Midbrain (tissue), 1 donor: ENCODE measurements at places on chromosomes 5 and 9.
A peak's percentile ranks its signal among the peaks of the same experiment; 100 is the strongest.

GRCh38 chr9:134318941-134319305 lies 7.3 kb upstream of the RXRA start:
- no peak for DNase-seq

DNA sequence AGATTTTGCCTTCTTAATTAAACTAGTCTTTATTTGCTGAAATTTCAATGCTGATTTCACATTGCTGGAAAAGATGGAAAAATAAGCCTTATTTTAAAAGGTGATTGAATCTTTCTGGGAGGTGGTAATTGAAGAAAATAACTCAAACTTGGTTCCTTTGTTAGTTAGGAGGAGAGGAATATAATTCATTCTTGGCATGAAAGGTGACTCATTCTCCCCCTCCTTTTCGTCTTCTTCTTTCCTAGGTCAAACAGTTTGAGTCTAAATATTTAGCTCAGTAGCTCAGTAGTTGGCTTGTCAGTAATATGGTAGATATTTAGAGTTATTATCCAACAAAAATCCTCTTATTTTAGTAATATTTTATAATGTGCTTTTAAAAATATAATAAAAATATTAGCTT lies 353.9 kb upstream of the MEF2C start:
- no peak for DNase-seq

GRCh38 chr5:74034733-74035132 lies 408.7 kb downstream of the ARHGEF28 start:
- no peak for DNase-seq

DNA sequence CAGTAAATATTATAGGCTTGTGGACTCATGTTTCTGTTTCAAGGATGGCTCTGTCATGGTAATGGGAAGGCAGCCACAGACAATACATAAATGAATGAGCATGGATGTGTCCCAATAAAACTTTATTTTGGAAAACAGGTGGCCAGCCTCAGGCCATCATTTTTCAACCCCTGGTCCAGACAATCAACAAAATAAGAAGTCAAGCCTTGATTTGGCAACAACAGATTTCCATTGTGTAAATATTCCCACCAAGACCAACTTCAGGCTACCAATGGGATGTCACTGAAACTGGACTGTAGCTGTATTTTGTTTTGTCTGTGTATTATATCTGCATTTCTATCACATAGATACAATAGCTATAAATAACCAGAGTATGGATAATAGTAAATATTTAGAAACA lies 20.7 kb upstream of the RLN1 start:
- no peak for DNase-seq

GRCh38 chr9:70479880-70480291 lies 65.4 kb upstream of the KLF9 start:
- DNase-seq, result no peak

DNA sequence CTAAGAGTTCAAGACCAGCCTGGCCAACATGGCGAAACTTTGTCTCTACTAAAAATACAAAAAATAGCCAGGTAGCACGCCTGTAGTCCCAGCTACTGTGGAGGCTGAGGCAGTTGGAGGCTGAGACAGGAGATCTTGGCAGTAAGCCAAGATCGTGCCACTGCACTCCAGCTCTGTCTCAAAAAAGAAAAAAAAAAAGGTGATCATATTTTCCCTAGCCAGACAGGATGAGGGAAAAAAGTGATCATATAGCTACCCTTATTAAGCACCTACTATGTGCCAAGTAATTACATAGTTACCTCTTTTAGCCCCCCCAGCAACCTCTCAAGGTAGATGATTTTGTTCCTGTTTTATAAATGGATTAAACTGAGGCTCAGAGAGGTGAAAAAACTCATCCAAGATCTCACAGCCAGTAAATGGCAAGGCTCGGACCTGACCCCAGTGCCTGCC lies 18.1 kb upstream of the RPL26L1 start:
- DNase-seq, result no peak

- DNase-seq, result no peak
Observed at GRCh38 chr9:89919171-89919681, 314.4 kb downstream of the GADD45G start.

DNA sequence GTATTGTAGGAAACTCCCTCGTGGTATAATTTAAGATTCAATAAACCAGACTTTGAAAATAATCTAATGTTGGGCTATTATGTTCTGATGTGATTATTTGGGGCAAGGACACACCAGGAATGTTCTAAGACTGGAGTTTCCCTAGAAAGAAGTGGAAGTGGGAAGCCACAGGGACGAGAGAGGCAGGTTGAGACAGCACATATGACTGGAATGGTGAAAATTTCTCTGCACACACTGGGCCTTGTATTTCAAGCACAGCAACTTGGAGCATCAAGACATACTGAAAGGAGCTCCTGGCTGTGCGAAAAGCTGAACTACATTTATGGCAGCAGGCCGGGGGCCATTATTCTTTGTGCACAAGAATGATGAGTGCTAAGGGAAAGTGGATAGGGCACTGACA lies 98.2 kb downstream of the CETN3 start:
- no peak for DNase-seq

GRCh38 chr5:91359962-91360609 lies 23.0 kb downstream of the ARRDC3 start:
- no peak for DNase-seq

DNA sequence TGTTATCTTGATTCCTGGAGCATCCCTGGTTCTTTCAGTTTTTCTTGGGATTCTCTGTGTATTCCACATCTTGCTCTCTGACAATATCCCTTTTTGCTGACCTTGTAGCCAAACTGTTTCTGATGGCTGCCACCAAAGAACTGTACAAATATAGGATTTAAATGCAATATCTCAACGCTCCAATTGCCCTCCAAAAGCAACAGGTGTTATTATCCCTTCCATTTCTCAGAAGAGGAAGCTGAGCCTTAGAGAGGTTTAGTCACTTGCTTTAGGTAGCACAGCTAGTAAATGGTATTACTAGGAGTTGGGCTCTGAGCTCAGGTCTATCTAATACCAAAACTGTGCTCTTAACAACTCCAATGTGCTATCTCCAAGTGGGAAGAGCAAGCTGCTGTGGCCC lies 24.2 kb upstream of the HAND1 start:
- no peak for DNase-seq

- DNase-seq, result no peak
Observed at GRCh38 chr5:1568201-1568979, 44.6 kb upstream of the LPCAT1 start.

DNA sequence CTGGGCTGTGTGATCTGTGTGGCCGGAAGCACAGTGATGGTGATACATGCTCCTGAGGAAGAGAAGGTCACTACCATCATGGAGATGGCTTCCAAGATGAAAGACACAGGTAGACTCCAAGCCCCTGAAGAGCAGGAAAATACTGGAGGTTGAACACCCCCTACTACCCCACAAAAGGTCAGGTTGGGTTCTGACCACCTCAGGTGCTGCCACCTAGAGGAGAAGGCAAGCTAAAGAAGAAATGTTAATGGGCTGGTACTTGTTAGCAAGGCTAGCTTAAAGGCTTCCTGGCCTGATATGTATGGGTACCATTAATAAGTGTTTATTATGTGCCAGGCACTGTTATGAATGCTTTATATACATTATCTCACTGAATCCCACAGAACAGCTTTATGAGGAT lies 11.7 kb downstream of the NIPAL4 start:
- no peak for DNase-seq

DNA sequence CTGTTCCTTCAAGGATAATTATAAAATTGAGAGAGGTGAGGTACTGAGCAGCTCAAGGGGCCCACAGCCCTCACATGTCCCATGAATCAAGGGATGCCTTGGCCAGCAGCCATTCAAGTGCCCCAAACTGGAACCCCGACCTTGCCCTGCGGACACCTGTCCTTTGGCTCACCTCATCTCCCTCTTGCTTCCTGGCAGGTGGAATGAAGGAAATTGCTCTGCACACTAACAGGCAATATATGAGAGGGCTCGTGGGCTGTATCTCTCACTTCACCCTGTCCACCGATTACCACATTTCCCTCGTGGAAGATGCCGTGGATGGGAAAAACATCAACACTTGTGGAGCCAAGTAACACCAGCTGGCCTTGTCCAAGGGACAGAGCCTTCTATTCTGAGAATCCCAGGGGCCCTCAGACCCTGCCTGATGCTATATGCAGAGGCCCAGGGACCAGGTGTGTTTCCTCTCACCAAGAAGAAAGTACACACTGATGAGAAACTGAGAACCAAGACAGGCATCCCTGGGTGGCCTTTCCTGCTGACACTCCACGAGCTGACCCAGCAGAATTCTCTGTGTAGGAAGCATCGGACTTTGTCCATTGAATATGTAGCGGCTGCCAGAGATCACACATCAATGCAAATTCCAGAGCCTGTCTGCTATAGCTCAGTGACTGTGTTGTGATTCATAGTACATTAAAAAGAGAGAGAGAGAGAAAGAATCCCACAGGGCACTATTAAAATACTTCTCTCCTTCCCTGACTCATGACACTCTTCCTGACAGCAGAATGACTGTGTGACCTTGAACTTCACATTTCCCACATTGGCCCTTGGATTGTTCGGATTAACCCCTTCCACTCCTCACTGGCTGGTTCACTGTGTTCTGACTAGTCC lies 92.6 kb downstream of the LIFR start:
- DNase-seq, result no peak

DNA sequence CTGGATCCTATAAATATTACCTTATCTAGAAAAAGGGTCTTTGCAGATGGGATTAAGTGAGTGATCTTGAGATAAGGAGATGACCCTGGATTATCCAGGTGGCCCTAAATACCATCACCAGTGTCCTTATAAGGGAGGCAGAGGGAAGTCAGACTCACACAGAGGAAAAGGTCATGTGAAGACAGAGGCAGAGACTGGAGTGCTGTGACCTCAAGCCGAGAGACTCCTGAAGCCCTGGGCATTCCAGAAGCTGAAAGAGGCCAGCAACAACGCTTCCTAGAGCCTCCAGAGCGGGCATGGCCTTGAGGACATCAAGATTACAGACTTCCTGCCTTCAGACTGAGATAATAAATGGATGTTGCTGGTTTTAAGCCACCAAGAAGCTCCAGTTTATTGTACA lies 118.8 kb downstream of the ATPSCKMT start:
- DNase-seq, result no peak

GRCh38 chr9:72465593-72465984 lies 55.8 kb upstream of the TMC1 start:
- DNase-seq, result no peak

GRCh38 chr5:126452477-126452876 lies 29.3 kb downstream of the GRAMD2B start:
- no peak for DNase-seq

DNA sequence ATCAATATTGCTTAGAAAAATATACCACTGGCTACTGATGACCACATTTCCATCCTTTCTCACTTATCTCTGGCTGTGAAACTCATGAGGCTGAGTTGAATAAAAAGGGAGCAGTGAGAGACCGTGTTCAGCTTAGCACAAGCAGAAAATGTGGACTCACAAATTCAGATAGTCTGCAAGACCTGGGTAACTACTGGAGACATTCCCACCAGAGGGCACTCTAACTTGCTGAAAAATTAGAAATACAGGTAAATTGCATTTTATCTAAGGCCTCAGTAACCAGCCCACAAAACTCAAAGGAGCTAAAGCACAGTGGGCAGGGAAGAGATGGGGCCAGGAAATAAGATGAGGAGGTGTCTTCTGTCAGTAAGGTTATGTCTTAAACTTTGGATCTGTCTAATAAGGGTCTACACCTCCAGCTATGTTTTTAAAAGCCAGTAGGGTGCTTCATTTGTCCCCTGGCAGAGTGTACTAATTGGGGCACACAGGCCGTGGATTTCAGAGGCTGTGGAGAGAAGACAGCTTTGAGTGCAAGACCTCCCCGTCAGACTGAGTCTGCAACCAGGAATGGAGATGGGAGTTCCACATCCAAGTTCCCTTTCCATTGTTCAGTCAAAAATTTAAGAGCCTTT lies 8.7 kb upstream of the NDUFB6 start:
- DNase-seq, result peak; percentile 54

DNA sequence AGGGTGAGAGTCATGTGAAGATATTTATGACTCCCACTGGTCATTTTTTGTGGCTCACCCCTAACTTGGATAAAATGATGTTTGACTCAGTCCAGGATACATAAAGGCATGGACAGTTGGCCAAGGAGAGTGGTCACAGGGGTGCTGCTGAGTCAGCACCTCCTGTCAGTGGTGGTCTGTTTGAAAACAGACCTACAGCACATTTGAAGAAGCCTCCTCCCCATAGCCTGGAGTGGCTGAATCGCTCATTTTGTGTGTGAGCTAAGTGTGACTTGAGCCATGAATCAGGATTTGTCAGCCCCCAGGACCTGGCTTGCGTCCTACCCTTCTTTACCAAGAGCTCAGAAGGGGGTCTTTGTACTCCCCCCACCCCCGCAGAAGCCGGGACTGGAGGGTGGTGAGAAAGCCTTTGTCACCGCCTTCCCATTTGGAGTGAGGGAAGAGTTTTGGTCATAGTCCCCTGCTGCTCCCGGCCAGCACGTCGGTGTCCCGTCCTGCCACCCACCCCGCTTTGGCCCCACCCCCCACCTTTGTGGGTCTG lies 35.6 kb downstream of the TRIO start:
- DNase-seq, result no peak

DNA sequence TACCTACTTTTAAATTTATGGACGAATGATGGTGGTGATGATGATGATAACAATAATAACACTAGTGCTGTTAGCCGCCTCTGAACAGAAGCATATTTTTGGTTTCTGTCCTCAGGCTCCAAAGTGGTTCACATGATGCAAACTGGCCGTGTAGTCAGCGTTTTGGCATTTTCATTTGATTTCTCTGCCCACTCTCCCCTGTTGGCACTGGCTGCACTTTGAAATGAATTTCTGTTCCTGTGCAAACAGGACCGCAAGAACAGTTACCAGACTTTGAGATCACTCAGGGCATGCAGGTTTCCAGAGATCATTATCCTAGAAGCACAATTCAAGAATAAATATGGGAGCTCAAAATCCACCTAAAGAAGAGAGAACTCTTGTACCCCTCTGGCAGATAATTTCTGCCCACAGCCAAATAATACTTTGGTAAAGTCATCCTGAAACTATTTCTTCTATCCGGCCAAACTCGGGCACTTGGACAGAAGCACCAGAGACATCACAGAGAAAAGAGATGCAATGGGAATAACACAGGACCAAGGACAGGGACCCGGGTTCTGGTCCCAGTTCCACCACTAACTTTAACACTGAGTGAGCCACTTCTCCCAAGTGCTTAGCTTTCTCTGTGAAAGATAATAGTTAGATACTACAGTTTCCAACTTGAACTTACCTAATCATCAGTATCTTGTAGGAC lies 201.7 kb upstream of the PTGER4 start:
- DNase-seq, result no peak

DNA sequence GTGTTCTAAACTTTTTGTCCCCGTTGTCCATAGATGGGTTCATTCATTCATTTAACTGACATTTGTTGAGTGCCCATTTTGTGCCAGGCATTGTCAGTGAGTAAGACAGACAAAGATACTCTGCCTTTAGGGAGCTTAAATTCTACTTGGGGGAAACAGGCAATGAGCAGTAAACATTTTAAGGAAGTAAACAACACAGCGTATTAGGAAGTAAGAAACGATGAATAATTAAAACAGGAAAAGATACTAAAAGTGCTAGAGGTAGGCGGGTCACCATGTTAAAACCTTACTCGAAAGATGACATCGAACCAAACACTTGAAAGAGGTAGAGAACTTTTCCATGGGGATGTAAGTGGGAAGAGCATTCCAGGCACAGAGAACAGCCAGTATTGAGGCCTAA lies 5.5 kb upstream of the MAML1 start:
- DNase-seq, result no peak
